ENCODE measurements at places on chromosomes 16 and 17.

DNA sequence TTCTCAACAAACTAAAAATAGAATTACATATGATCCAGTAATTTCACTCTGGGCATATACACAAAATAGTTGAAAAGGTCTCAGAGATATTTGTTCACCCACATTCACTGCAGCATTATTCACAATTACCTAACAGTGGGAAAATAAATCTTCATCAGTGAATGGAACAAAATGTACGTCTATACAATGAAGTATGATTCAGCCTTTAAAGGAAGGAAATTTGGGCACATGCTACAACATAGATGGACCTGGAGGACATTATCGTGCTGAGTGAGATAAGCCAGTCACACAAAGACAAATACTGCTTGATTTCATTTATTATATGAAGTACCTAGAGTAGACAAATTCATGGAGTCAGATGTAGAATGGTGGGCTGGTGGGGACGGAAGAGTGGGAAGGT lies 47.0 kb downstream of the MFSD11 start:
- no peak for DNase-seq

DNA sequence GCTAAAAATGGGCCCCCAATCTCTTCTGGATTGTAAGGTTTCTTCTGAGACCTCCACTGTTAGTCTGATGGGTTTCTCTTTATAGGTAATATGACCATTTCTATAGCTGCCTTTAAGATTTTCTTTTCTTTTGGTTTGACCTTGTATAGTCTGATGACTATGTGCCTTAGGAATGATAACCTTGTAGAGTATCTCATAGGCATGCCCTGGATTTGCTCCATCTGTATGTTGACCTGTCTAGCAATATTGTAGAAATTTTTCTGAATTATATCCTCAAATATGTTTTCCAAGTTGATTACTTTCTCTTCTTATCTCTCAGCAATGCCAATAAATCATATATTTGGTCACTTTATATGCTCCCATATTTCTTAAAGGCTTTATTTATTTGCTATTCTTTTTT lies 1403.8 kb upstream of the GOT2 start:
- no peak for DNase-seq

DNA sequence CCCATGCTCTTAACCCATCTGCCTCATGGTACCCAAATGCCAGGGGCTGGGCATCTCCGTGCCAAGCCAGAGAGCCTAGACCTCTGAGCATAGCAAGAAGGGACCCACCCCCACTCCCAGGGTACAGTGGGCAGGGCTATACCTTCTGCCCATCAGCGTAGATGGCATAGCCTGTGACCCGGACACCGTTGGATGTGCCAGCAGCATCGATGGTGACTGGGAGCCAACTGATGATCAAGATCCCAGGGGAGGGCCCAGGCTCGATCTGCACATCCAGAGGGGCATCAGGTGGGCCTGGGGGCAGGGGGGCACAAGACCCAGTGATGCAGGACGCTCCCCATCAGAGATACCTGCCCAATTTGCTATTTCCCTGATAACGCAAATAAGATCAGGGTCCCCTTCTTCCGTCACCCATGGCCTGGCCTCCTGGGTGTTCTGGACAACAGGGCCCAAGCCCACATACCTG lies 17.1 kb downstream of the TSPOAP1 start:
- DNase-seq = no peak

DNA sequence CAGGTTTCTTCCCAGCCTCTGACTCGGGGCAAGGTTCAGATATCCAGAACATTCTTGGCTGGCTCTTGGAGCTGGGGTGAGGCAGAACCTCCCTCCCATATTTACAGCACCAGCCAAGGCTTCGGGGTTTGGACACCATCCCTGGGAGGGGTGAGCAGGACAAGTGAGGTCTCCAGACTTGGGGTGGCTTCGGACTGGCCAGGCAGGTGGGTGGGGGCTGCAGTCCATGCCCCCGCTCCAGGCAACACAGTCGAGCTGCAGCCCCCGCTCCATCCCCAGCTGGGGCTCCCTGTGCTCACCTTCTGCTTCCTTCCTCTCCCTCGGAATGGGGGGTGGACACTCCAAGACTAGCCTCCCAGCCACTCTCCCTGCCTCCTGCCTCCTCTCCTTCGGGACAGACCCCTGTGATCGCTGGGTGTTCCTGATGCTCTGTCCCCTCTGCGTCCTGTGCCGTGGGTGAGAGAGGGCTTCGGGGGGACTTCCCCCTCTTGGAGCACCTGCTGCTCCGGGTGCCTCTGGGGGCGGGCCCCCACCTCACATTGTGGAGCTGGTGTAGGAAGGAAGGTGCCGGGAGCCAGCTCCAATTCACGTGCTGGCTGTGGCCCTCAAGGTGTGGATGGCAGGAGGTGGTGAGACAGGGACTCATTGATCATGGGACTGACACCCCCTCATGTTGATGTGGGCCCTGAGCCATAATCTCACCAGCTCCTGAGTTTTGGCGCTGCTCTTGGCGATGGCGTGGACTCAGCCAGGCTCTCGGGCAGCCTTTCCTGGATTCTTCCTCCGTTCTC lies 189.2 kb downstream of the SEC14L1 start:
- DNase-seq = no peak

- no peak for DNase-seq
These were observed 183.8 kb upstream of the SOX9 start for GRCh38 chr17:71936977-71937376.

DNA sequence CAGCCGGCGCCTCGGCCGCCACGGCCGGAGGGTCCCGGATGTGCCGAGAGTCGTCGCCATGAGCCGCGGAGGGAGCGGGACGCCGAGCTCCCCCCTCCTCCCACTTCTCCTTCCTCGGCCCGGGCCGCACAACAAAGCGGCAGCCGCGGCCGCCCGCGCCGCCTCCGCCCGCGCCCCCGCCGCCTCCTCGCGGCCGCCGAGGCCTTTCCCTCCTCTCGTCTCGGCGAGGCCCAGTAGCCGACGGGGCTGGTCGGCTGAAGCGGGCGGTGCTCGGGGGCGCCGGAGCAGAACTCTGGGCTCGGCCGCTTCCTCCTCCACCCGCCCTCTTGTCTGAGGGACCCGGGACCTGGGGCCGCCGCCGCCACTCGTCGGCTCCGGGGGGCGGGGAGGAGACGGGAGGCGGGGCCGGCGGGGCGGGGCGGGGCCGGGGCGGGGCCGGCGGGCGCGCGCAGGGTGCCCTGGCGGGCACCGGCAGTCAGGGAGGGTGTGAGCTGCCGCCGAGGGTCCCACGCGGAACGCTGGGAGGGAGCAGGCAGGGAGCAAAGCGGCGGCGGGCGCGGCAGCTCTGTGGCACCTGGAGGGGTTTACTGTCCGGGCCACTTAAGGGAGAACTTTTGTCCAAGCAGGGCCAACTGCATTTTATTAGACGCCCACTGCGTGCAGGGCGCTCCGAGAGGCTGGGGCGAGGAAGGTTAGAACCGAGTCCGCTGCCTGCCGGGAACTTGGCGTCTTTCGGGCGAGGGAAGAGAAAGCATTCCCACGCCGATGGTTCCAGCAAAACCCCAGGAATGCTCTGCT lies at the start of gene SMURF2:
TSS of gene SMURF2 (minus strand) at position 332 of the 798 bp plus-strand sequence. CDS start 427 bp downstream, outside the sequence.
- DNase-seq = peak; percentile 27

DNA sequence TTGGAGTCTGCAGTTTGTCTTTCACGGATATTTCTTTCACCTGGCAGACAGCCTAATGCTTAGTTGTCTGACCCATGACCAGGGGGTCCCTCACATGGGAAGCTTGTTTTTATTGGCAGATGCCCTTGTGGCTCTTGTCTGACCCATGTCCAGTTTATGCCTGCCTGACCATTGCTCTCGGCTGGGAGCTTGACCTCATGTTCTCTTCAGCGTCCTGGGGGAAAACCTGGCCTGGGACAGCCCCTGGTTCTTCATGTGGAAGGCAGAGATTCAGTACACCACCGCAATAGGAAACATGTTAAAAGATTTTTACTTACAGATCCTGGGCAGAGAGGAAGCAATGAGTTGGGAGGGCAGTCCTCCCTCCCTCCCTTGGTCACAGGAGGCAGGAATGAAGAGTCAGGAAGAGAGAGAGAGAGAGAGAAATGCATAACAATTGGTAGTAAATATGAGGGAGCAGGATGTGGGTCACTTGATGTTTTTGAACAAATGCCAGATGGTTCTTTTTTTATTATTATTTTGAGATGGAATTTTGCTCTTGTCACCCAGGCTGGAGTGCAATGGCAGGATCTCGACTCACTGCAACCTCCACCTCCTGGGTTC lies 302.7 kb upstream of the MYOCD start:
- no peak for DNase-seq

DNA sequence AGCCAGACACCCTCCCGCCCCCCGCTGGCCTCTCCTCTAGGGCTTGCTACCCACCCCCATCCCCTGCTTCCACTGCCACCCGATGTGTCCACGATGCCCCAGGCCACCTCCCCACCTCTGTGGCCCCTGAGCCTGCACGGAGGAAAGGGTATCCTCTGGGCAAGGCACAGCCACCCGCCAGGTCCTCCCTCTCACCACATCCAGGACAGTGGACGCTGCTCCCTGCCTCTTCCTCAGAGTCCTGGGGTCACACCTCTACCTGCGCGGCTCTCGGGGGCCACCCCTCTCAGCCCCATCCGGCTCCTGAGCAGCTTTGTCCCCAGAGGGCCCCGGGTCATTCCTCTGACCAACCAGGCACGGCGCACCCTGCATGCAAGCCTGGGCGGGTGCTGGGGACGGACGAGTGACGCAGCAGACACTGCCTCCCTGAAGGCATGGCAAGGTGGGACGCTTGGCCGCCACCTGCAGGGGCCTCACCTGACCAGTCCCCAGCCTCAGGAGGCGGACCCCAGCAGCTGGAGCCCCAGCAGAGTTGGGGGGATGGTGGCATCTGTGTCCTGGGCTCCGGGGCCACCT lies 24.8 kb downstream of the FLYWCH1 start:
- no peak for DNase-seq

DNA sequence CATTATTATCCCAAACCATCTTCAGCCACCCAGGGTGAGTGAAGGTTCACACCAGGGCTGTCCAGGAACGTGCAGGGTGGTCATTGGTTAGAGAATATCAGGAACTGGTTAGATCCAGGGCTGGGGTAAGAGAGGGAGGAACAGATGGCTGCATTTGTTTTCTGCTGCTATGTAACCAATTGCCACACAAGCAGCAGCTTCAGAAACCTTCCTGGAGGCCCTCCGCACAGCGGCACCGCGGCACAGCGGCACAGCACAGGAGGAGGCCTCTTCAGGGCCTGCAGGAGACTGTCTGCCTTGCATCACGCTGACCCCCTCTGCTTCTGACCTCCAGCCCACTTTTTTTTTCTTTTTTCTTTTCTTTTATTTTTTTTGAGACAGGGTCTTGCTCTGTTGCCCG lies 86.1 kb downstream of the KCNJ12 start:
- no peak for DNase-seq

DNA sequence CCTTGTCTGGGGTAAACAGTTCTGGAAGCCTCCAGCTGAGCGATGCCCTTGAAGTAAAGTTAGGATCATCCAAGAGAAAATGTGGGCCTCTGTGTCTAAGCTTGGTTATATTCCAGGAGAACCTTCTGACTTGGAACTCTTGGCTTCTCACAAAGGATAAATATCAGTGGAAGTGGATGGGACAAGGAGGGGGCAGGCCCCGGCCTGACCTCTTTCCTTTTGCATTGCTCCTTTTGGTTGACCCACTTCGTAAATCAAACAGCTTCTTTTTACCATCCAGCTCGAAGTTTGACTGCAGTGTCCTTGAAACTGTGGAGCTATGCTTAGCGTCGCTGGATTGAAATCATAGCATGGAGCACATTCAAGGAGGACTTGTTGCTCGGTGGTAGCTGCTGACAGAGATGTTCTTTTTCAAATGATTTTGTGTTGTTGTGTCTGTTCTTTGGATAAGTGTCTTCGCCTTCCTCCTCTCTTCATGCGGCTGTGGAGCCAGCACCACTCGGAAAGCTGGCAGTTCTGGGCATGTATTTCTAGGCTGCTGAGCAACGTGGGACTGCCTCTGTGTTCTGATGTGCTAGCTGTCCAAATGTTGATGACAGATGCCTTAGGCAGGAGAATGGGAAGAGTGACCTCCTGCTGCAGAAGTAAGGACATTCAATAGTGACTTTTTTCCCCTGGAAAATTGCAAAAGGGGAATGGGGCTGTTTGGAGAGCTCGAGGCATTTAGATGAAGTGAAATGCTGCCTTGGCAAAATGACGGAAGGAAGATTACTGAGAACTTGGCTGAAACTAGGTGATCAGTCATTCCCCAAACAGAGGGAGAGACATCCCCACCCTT lies 4.5 kb downstream of the MINK1 start:
- DNase-seq = no peak

DNA sequence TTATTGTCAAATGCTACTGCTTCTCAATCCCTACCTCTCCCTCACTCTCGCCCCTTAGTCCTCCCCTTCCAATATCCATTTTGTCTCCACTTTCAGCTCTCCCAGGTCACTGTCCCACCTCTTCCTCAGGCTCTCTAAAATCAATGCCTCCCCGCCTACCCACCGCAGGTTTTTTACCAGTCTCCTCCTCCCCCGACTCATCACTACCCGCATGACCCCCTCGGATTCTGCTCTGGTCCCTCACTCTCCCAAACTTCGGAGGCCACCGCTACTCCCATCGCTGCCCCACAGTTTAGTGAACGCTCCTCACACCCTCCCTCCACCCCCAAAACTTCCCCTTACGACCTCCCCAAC lies 513 bp downstream of the CRLF3 start:
- DNase-seq = no peak

DNA sequence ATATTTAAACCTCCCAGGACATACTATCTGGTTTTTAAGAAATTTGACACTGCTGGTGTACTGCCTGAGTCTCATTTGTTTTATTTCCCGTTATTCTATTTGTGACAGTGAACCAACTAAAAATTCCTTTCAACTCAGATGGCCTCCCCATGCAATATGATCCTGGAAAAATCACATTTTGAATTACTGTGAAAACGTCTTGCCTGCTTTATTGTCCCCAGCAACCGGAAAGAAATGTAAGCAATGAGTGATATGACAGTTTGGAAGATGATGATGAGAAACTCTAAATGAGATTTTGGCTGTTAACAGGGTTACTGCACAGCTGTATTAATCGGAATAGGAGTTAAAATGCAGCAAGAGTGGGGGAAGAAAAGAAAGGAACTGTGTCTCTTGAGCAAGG lies 590.7 kb upstream of the CDH5 start:
- no peak for DNase-seq

DNA sequence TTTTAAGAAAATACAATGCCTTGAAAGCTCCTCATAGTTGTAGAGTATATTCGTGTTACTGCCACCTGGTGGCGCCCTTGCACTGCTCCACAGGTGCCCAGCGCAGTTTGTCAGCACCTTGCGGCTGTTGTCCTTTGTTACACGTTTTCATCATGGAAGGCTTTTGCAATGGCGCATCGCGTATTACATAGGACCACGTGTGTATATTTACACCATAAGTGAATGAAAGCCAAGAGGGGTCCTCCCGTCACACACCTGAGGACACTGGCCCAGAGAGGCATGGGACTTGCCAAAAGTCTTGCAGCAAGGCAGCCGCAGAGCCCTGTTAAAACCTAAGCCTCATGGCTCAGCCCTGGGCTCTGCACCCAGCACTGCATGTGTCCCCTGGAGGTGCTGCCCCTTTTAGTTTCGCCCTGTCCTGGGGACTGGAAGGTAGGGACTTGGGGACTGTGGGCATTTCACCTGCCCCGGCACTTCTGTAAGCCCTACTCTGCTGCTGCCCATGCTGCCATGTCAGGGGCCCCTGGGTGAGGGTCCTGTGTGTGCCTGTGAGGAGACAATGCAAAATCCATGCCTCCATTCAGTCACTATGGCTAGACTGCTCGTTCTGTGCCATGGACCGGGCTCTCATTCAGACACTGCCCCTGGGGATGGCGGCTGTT lies 24.3 kb downstream of the POLR3E start:
- peak; percentile 26 for DNase-seq

Measured in NCI-H1694 (cell line).